ENCODE measurements at places on chromosomes 16 and 17.

DNA sequence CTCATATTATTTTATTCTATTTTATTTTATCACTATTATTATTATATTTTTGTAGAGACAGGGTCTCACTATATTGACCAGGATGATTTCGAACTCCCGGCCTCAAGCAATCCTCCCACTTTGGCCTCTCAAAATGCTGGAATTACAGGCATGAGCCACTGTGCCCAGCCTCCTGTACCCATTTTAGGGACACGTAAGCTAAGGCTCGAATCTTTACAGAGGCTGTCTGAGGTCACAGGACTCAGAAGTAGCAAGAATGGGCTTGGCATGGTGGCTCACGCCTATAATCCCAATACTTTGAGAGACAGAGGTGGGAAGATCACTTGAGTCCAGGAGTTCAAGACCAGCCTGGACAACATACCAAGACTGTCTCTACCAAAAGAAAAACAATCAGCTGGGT lies 12.7 kb upstream of the ABAT start:
- no peak for DNase-seq

- DNase-seq = no peak
Observed at GRCh38 chr16:89693931-89694783, 7.3 kb downstream of the SPATA2L start.

GRCh38 chr16:83472776-83473501 lies 334.8 kb upstream of the HSBP1 start:
- no peak for DNase-seq

DNA sequence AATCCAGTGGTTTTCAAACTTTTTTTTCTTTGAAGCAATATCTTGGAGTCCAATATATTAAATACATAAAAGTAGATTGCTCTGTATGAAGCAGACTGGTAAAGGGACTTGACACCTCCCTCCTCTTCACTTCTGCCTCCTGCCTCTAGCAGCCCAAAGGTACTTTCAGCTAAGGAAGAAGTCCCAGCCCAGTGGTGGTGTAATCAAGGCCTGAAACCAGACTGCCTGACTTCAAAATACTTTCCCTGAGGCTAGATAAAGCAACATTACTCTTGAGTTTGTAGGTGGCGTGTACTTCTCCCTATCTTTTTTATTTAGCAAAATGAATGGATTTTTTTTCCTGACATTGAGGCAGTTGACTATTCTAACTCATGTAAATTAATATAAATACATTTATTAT lies 122.4 kb upstream of the TMEM97 start:
- DNase-seq = no peak

DNA sequence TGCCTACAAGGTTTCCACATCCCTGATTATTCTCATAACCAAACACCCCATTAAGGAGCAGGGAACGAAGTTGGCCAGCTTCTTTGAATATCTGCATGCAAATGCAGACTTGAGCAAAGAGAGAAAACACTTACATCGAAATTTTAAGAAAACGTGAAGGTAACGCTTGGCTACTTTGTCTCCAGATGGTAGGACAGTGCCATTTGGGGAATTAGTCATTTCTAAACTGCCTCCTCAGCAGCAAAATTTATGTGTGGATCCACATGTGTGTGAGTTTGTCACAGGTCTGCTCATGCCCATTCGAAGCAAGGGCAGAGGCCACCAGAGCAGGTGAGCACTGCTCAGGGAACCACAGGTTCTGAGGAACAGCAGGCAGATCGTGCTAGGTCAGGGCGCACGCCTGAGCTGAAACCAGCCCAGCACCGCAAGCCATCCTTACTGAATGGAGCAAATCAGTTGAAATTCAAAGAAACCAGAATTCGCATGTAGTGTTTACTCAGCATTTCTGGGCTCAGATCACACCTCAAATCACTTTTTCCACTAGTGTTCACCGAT lies 80.1 kb downstream of the SOCS1 start:
- no peak for DNase-seq

DNA sequence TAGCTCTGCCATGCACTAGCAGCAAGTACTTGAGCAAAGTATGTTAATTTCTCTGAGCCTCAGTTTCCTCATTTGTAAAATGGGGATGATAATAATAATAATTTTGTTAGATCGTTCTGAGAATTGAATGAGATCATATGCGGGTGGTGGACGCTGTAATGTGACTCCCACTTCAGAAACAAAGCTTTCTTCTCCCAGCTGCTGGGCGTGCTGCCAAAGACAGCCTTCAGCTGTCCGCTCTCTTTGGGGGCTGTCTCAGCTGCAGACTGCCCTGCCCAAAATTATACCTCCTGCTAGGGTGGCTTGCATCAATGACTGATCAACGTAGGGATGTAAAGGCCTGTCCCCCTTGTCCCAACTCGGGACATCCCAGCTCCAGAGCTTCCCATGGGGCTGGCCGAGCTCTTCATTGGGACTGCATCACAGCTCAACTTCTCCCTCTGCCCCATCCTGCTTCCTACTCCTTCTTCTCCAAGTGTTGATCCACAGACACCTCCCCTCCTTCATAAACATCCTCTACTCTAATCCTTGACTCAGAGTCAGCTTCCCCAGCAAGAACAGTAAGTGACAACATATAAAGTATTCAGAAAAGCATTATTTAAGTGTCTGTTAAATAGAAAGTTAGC lies 30.7 kb upstream of the CDH5 start:
- DNase-seq = no peak

- no peak for DNase-seq
Observed at GRCh38 chr16:9008601-9009260, 45.0 kb upstream of the USP7 start.

DNA sequence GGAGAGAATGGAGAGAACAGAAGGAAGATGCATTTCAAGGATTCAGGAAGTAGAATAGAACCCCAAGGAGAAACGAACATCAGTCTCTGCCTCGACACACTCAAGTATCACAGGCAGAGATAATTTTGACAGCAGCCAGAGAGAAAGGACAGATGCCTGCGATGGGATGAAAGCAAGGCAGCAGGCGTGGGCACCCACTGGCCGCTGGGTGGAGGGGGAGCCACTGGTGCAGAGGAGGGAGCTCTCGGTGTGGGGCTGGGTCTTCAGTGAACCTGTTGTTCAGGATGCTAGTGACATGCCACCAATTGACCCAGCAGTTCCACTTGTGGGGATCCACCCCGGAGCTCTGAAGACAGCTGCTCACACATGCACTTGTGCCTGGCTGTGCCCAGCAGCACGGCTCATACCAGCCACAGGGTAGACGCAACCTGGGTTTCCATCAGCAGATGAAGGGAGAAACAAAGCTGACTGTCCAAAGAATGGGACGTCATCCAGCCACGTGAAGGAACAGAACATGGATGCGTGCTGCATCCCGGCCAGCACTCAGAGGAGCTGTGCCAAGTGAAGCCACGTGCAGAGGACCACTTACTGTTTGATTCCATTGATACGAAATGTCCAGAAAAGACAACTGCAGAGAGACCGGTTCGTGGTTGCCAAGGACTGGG lies 127.0 kb downstream of the BANP start:
- DNase-seq = peak; percentile 77

- DNase-seq = no peak
Observed at GRCh38 chr17:32928586-32929535, 908 bp downstream of the TMEM98 start.

DNA sequence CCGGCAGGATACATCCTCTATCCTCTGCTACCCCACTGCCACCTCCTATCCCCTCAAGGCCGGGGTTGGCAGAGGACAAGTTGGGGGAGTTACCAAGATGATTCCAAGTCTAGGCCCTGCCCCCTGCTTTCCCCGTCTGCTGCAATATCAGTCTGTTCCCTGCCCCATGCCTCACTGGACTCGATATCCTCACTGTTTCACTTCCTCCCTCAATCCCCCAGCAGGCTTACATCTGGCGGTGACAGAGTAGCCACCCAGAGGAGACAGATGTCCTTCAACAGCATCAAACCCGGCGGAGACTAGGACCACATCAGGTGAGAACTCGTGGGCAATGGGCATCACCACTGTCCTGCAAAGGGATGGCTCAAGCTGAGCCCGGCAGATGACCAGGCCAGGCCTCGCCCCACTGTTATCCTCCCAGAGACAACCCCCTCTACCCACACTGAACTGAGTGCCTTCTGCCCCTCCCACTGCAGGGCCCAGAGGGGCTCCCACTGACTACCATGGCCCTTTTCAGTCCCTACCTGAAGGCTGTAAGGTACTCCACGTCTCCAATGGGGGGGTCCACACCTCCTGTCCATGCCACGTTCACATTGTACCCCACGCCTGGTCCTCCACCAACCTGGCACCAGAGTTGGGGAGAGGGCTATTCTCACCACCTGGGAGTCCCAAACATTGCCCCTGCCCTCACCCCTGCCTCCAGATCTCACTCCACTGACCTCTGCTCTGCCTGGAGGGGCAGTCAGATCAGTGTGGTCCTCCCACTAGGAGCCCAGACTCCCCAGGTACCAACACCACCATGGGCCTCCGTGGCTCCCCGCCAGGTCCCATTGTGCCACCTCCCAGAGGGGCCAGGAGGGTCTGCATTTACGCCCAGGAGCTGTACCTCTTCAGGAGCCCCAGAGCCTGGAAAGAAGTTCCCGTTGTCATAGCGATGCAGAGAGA lies 9.6 kb downstream of the G6PC3 start:
- no peak for DNase-seq

DNA sequence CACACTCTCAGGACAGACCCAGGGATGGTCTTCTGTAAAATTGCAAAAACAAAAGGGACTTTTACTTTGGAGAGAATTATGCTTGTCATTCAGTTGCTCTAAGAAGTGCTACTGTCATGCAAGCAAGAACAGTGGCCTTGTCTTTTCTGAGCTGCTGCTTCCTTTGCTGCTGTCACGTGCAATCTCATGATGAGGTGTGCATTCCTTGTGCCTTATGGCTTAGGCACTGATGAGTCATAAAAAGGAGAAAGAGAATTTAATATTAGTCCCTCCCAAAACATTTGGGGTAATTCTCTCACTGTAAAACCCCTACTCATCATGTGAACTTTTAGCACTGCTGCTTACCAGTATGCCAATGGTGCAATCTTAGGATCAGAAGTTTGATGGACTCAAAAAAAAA lies 2051.3 kb downstream of the TP53TG3F start:
- DNase-seq = no peak

- no peak for DNase-seq
Observed at GRCh38 chr16:72091217-72091616, 2.2 kb downstream of the TXNL4B start.

GRCh38 chr17:34178092-34178491 lies 77.0 kb upstream of the CCL2 start:
- no peak for DNase-seq

- no peak for DNase-seq
Observed at GRCh38 chr16:88373927-88374492, 8.7 kb upstream of the ZNF469 start.

GRCh38 chr17:76379646-76380376 lies 4.6 kb upstream of the SPHK1 start:
- DNase-seq = no peak

- no peak for DNase-seq
Observed at GRCh38 chr16:24745791-24746190, 16.3 kb downstream of the TNRC6A start.

DNA sequence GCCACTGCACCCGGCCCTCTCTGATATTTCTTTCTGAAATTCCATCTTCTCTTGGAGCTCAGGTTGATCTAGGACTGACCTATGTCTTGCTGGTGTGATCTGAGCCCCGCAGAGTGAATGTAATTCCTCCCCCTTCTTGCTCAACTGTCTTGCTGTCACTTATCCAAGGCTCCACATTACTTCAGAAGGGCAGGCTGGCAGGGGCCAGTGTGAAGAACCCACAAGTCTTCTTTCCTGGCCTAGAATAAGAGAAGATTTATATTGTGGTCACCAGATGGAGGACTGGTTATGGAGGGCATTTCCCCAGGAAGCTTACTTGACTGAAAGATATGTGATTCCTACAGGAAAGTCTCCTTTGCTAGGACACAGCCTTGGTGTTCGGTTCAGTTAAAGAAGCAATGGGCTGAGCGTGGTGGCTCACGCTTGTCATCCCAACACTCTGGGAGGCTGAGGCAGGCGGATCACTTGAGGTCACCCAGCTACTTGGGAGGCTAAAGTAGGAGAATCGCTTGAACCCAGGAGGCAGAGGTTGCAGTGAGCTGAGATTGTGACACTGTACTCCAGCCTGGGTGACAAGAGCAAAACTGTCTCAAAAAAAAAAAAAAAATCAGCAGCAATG lies 13.4 kb downstream of the ITGAL start:
- DNase-seq = no peak

DNA sequence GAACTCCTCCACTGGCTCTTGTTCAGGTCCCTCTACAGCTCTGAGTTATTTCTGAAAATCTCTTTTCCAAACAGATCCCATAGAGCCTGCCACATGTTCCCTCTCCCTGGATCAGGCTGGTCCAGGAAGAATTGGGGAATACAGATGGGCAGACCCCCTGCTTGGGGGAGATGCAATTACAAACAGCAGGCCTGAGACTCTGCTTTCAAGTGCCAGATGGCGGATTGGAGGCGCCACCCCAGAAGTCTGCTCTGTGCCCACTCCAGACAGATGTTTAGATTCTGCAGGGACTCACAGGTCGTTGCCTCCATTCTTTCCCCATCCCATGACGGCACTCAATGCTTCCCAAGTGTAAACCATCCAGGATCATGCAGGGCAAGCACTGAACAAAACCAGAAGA lies 316.6 kb downstream of the SLC39A11 start:
- no peak for DNase-seq

- DNase-seq = no peak
Observed at GRCh38 chr16:75862098-75862386, 135.8 kb upstream of the CPHXL start.

GRCh38 chr17:50426814-50427787 lies 1.1 kb downstream of the ACSF2 start:
- no peak for DNase-seq

DNA sequence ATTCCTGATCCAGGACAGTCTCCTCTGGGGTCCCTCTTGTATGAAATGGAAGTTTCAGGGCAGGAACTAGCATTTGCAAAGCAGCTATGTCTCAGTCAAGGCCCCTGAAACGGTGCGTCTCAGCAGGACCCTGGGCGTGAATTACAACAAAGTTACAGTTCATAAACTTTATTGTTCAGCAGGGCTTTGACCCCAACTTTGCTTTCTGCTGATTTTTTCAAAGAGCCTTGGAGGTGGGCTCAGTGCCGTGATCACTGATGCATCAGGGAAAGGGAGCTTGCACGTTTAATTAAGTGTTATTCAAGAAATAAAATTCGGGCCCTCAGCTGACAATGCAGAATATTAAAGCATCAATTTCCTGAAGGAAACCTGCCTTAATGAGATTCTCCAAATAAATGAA lies 260.1 kb upstream of the C16orf82 start:
- DNase-seq = no peak

GRCh38 chr16:85649411-85650134 lies 36.5 kb downstream of the GSE1 start:
- DNase-seq = no peak

GRCh38 chr17:50190603-50191358 lies 10.7 kb downstream of the COL1A1 start:
- DNase-seq = no peak

GRCh38 chr17:67509390-67510287 lies 132.6 kb downstream of the PITPNC1 start:
- DNase-seq = no peak

- DNase-seq = no peak
Observed at GRCh38 chr17:76789235-76789788, 51.4 kb downstream of the MFSD11 start.

DNA sequence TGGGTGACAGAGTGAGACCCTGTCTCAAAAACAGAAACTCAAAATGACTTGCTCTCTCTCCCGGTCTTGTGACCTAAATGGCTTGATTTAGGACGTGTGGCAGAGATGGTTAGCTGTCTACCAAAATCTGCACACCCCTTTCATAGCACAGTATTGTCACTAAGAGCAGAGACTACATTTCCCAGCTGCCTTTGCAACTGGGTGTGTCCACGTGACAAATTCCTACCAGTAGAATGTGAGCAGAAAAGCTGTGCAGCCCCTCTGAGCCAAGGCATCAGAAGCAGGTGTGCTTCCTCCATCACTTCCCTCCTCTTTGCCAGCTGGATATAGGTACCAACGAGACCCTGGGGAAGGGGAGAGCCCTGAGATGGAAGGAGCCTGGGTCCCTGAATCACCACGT lies 25.5 kb downstream of the GPR142 start:
- no peak for DNase-seq

All from cerebellar nuclear complex (tissue), 1 donor.